Gastroesophageal sphincter (tissue), 4 donors: ENCODE measurements at places on chromosomes 5 and 9. TPM values are rescaled to one million over a fixed set of nuclear protein-coding genes. Genes with fewer than 3 reads are reported as not detected.

DNA sequence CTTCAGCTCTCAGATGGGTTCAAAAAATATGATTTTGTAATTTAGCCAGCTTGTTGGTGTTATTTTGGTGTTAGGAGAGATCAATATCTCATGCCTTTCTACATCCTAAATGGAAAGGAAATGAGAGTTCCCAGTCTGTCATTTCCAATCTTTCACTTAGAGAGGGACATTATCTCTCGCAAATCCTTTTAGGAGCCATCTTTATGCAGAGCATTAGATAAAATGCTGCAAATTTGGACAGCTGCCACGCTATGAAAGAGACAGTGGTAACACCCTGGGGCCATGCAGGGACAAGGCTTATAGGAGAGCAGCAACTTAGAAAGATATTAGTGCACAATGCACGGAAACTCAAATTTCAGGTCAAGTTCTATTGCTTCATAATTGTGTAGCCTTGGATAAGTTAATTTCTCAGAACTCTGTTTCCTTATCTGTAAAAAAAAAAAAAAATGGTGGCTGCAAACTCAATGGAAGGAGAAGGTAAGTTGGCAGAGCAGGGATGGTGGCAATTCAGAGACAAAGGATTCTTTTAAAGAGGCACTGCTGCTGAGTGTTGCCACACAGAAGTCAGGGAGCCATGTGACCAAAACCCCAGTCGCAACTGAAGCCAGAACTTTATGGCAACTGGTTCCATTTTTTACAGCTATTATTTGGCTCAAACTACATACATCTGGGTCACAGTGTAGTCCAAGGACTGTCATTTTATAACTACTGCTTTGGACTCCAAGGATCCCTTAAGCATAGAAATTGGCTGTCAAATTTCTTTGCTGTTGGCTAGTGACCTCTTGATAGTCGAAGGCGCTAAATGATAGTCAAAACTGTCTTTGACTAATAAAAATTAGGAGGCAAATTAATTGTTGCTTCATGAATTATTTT, 210.2 kb downstream of the FRMD3 start:
- no peak for ATAC-seq

The PHF24 gene
- not detected for total RNA-seq

GRCh38 chr9:98211260-98211659, 18.8 kb upstream of the CORO2A start:
- no peak for ATAC-seq

The FAXDC2 gene
- 75.5 TPM for total RNA-seq

The NRG2 gene
- 5.0 TPM for total RNA-seq

- no peak for ATAC-seq
Measured at GRCh38 chr5:60102961-60103693, 209.6 kb upstream of the PDE4D start.
